NCI-H187 (cell line): ENCODE measurements at places on chromosomes 6 and 20.

DNA sequence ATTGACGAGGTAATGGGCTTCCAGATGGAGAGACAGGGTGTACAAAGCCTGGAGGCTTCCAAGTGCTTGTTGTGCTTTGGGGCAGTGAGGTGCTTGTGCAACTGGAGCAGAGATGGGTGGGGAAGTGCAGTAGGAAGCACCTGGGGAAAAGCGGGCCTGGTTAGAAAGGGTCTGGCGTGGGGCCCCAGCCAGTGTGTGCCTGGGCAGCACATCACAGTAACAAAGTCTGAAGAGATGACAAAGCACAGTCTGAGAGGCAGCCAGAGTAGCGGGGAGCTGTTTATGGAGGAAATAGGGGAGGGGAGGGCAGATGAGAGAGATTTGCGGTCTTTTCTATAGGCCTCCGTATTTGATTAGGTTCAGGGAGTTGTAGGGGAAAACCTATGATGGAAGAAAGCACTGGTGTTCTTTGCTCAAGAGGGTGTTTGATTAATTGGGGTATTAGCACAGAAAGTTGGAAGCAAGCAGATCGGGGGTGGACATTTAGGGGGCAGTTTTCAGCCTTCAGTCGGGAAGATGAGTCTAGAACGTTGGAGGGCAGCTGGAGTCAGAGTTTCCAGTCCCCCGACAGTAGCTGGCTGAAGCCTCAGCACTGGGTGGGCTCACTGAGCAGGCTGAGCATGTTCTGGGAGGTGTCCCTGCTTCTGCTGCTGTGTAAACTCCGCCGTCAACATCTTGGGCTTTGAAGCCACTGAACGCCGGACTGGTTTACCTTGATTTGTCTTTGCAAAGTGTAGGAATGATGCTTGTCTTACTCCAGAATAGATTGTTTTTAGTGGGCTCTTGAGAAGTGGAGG, 15.5 kb upstream of the MROH8 start:
- DNase-seq, result no peak

- DNase-seq, result no peak
Measured at GRCh38 chr6:121516331-121516730, 80.9 kb downstream of the GJA1 start.

- no peak for DNase-seq
Measured at GRCh38 chr6:64483956-64484499, 848.4 kb downstream of the PHF3 start.

GRCh38 chr20:58330687-58331086, 21.2 kb downstream of the RAB22A start:
- no peak for DNase-seq

DNA sequence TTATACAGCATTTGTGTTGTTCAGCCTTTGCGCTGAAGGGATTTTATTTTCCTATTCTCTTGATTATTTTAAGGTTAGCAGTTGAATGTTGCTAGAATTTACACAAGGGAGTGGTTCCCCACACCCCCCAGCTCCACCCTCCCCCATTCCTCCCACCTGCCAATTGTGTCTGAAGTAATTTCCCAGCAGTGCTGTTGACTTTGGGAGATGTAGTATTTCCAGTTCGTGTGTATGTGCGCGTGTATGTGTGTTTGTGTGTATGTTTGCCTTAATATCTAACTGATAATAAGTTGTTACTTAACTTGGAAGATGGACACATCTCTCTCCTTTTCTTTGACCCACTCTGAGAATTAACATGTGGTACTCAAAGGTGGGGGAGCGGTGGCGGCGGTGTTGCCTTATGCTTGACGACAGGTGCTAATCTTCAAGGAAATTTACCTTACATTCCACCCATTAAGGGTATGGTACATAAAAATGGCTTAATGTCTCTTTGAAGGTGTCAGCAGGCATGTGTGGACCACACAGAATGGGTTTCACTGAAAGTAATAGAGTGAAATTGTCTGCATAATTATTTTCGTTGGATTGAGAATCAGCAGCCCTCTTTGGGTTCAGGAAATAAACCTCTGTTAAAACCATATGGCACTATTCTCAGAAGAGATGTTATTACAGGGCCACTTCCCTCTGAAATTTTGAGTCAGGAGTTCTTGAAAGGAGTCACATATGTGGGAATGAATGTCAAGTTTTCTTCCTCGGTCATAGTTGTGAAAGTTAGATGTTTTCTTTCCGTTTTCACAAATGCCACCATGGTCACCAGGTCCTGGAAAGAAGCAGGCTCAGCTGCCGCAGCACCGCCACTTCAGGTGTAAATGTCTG, 95.6 kb upstream of the SUPT3H start:
- DNase-seq, result no peak

DNA sequence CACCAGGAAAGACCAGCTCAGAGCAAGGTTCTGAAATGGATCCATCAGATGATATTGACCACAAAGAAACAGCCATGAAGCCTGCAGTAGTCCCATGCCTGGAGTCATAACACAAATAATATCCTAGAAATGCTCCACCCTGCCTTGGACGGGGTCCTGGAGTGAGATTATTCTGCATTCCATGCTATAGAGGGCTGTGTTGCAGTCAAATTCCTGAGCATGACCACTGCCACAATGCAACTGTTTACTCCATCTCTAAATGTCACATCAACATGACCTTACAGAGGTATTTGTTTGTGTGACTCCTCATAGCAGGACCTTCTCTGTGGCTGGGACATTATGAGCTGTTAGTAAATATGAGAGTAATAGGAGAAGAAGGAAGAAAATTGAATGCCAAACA, 257.5 kb upstream of the TCF21 start:
- DNase-seq, result no peak

DNA sequence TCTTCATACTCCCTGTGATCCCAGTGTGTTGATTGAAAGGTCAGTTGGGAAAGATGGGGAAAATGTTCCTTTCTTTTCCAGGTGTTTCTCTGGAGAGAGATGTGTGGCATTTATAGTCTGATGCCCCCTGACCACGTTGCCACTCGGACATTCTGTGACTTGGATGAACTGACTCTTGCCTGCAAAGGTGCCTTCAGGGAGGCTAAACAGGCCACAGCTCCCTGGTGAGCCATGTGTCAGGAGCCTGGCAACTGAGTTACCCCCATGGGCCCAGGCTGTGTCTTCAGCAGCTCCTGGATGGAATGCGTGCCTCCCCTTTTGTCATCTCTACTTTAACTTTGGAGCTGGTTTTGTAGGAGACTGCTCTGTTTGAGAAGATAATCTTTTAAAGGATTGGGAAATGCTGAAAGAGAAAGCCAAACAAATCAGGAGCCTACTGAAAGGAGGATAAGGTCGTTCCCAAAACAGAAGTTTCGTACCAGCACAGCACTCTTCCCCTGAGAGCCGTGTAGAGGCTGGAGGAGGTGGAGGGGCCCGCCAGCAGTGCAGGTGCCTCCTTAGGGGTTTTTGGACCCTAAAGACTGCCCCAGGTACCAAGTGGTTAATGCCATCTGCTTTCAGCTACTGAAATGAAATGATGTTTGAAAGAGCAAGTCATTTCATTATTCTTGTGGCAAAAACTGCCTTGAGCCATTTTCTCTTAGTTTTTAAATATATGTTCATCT, 322.8 kb downstream of the ZFAND3 start:
- DNase-seq, result no peak
